ENCODE measurements at places on chromosomes 4 and X. TPM values are rescaled to one million over a fixed set of nuclear protein-coding genes. Genes with fewer than 3 reads are reported as not detected.

Gene PPP4R3C
- 1.2 TPM for total RNA-seq

DNA sequence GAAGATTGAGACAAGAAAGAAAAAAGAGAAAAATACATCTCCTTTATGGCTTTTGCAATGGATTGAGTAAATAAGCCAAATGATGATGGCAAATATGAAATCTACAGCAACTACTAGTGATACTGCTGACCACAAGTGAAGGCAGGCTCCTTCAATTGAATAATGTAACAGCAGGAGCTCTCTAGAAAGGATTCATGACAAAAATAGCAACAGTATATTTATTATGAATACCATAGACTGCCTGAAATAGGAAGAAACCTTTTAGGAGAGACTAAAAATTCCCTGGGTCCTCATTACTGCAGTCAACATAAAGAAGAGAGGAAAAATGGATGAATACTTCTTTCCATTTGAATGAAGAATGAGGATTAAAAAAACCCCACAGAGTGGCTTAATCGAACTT, 306.8 kb upstream of the ANXA10 start:
- DNase-seq = no peak

Gene CFAP99
- total RNA-seq = 0.85 TPM

DNA sequence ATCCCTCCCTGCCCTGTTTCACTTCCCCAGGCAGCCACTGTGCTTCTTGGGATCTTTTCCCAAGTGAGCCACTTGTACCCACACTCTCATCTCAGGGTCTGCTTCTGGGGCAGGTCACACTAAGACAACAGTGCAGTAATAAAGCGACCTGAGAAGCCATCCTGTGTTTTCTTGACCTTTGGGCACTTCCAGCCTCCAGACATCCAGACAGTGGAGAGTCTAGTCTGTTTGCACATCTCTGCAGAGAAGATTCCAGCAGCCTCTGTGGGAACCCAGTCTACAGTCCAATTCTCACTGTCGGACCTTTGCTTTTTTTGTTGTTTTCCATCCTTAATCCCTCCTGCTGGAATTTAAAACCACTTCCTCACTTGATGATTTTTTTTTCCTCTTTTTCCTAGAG, 50.3 kb upstream of the ATP6AP2 start:
- no peak for DNase-seq

DNA sequence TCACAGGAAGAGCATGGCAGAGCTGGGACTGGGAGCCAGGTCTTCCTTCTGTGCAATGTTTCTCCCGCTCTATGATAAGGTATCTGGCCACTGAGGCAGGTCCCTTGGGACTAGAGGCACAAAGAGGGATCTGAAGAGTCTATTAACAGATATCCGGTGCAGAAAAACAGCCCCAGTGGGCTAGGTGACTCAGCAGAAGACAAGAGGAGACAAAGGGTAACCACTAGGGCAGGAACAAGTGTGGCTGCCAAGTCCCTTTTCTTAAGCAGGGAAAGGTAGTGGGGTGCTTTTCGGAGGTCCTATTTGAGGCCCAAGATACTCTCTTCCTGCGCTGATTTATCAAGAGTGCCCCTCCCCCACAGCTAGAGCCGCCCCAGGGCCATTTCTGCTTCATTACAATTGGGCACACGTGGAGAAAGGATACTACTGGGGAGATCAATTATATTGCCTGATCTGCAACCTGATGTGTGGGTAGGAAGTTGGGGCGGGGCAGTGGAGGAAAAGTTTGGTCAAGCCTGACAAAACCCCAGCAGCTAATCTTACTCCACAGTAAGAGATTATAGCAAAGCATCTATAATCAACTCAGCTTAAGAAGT, at the start of gene DGAT2L6:
DGAT2L6 (plus strand) TSS at position 546 of the 596 bp plus-strand sequence. CDS start 100 bp downstream, outside the sequence.
- no peak for DNase-seq
